ENCODE measurements at places on chromosomes 2 and 18.

DNA sequence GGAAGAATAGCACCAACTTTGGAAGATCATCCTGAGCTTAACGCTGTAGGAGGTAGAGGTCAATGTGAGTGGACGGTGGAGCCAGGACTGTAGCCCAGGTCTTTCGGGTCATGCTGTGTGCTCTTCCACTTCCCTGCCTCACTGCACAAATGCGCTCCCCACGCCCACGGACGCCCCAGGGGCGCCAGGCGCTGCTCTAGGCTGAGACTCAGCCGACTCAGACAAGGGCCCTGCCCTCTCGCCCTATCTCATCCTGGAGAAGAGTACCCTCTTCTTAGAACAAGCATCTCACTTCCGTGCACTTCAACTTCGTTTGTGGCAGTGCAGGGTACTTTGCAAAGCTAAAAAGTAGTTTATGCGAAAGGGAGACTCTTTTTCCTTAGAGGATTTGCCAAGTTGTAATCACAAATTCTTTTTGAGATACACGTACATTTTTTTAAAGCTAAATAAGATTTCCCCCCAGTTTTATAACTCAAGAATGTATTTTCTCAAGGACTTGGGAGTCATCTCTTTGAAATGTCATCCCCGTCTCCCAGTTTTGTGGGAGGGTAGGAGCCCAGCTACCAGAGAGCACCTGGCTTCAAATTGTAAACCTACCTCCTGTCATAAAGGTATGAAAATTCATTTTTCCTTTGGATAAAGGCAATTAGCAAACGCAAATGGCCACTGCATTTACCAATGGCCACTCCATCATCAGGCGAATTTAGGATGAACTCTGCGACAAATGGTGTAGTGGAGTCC, 1.2 kb upstream of the PRELID3A start:
- DNase-seq = no peak

DNA sequence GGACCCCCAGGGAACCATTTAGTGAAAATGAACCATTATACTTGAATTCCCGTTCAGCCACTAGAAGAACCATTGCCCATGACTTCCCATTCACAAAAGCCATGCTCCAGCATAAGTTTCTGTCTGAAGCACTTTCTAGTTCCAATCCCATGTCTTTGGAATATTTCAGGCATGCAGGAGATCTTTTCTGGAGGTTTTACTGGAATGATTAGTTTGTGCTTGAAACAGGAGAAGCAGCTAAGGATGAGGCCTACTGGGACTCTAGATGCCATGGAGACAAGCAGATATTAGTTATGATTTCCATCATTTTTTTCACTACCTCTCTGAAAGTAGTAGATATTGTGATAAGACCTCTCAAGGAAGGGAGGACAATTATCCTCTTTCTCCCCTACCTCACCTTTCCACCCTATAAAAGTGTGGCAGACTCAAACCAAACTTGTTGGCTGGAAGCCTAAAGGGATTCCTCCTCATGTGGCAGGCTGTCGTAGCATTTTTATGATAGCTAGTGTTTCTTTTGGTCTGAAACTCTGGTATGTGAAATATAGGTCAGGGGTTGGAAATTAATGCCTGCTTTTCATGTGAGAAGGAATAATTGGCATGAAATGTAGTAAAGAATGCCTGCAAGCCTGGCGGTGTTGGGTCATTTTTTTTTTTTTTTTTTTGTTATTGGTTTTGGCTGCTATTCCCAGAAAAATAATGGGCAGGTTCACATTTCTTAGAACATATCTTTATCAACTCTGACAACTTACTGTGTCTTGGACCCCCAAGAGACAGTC, 29.3 kb upstream of the MMADHC start:
- DNase-seq = no peak

DNA sequence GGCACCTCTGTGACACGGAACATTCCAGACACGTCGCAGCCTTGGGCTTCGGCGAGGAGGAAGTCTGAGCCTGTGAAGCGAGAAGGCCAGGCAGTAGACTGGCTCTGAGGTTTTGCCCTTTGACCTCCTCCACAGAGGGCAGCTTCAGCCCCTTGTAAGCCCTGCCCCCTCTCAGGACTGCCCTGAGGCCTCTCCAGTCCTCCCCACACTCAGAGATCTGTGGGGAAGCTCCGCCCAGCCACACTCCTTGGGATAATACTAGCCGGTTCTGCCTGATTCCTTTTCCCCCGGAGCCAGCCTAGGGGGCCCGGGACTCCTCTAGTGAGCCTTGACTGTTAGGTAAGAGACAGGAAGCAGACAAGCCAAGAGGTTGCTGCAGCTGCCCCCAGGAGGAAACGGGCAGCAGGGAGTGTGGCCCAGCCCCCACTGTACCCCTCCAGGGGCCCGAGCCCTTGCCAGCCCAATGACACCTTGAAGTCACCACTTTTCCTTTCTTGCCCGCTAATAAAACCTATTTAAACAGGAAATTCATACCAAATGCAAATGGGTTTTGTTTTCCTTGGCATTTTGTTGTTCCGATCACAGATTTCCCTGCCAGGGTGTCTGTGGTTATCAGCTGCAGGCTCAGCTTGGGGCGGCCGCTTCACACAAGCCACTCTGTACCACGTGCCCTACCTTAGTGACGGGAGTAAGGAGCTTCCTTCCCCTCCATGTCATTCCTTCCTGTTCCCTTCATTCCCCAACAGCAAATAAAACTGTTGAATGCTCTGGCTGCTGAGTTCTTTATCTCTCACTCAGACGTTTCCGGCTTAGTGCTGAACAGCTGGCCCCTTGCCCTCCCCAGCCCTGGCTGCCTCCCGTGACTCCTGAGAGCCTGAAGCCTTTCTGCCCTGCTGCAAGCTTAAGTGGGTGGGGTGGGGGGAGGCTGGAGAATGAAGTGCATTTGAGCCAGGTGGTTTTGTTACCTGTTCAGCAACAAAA, 124.7 kb downstream of the CABLES1 start:
- peak; percentile 40 for DNase-seq

DNA sequence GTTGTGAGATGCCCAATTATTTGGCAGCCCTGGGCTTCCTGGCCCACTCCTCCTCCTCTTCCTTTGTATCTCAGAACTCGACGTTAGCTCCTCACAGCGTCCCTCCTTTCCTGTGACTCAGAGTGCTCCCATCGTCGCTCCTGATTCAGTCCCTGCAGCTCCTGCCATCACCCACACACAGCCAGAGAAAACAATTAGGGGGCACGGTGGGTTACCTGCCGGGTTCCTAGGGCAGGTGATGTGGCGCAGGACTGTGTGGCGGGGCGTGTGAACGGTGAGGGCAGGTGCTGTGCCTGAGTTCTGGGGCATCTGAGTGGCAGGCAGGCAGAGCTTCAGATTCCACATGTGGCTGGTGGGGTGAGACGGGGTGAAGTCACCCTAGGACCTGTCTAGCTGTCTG, 42.6 kb downstream of the GLI2 start:
- no peak for DNase-seq

- DNase-seq = peak; percentile 35
Measured at GRCh38 chr2:51344886-51345285, 313.0 kb upstream of the NRXN1 start.

GRCh38 chr2:7588295-7588694, 671.1 kb downstream of the RNF144A start:
- no peak for DNase-seq

- DNase-seq = no peak
Measured at GRCh38 chr2:26312471-26312870, 33.5 kb upstream of the SELENOI start.

DNA sequence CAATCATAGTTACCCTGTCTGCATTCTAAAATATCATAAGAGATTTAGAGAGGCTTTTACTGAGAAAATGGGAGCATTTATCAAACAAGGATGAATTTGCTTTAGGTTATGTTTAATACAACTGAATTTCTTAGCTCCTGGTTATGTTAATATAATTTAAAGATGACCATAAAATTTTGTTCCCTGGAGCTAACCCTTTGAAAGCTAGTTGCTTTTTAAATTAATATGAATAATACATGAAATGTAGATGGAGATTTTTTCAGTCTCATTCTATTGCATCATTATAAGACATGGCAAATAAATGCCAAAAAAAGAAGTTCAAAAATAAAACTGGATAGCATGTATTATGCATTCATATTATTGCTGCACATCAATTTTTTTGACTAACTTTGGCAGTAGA, 344.1 kb upstream of the NXPH2 start:
- no peak for DNase-seq

GRCh38 chr2:240858321-240858720, 10.3 kb upstream of the AGXT start:
- DNase-seq = no peak

- no peak for DNase-seq
Measured at GRCh38 chr2:96530144-96530430, 6.5 kb upstream of the ARID5A start.

DNA sequence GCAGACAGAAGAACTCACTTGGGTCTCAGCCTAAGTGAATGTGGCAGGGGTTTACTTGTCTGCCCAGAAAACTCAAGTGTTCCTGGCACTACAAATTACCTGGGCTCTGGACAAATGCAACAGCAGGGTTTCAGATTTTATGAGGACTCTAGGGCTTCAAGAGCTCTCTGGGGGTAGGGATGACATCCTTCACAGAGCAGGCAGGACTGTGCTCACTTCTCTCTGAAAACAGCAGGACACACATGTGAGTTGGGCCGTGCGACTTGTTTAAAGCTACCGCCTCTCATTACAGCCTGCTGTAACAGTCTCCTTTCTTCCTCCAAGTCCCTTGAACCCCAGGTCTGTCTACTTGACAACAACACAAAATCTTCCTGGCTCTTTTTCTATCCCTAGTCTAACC, 212.6 kb downstream of the EN1 start:
- DNase-seq = peak; percentile 69

- DNase-seq = no peak
Measured at GRCh38 chr2:202335791-202336467, 40.2 kb upstream of the BMPR2 start.

DNA sequence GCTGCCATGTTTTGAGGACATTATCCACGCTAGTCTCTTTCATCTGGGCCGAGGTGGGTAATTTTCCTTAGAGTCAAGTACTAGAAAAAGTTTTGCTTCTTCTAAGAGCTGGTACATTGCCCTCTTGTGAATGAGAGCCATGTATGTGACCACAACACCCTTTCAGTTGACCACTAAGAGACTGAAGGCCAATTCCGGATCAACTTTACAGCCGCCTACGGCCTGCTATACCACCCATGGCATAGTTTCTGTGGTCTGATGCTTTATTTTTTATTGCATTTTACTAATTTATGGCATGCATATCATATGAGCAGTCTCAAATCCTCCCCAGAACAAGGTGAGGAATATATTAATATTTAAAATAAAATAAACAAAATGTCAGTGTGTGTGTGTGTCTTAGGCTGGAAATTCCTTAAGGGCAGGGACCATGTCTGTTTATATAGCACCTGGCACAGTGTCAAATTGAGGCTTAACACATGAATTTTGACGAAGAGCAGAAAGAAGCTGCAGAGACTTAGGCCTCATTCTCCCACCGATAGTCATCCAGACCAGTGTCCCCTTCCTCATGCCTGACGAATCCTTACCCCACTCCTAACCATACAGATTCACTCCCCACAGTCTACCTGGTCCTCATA, 35.4 kb downstream of the PSD4 start:
- DNase-seq = no peak

- no peak for DNase-seq
Measured at GRCh38 chr2:157479081-157480027, 35.5 kb upstream of the CYTIP start.

DNA sequence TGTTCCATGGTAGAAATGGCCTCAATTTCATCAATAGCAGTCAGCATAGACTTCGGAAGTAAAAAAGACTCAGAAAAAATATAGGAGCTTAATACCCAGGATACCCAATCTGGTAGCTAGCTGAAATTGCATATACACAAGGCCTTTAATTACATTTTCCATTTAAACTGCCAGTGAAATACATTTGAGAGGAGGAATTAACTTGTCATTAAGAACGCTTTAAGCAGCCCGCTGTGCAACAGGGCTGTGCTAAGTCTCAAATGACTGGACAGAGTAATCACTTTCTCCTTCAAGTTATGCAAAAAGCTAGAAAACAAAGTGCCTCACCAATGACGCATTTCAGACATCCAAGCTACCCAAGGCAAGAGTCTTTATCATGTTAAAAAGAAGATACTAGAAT, 558.8 kb downstream of the MBD2 start:
- DNase-seq = no peak

DNA sequence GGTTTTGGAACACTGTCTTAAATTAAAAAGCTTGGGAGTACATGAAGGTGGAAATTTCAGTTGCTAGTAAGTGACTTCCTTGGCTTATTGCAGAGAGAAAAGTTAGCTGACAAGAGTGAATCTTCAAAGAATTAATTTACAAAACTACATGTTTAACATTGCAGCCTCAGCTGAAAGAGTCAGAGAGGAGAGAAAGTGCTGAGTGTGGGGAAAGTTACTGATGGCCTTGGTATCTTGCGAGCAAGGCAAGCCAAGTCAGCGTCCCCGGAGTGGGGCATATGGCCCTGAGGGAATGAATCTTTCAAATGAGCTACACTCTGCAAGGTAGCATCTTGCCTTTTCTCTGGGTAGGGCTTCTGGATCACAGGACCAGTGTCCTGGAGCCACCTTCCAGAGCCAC, 131.3 kb downstream of the LPIN1 start:
- no peak for DNase-seq

- no peak for DNase-seq
Measured at GRCh38 chr18:72207280-72207679, 336.9 kb downstream of the CBLN2 start.
